Cardiac muscle cell (in vitro differentiated cells and primary cell): ENCODE measurements at places on chromosomes 12 and 14. TPM values are rescaled to one million over a fixed set of nuclear protein-coding genes. Genes with fewer than 3 reads are reported as not detected.

DNA sequence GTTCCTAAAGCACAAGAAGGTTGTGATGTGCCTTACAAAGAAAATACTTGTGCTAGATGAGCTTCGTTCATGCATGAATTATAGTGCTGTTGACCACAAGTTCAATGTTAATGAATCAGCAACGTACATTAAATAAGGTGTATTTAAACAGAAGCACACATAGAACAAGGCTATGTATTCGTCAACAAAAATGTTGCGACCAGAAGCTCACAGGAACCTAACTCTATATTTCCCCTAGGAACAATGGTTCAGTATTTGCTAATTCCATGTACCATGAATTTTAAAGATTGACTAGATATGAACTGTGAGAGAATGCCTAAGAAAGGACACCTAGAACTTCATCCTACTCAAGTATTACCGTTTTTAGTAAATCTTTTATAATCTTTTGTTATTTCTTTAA lies 149.6 kb downstream of the ITPR2 start:
- no peaks in the 10 kb centered on the region for H3K27me3 ChIP-seq
- no peaks in the 10 kb centered on the region for H3K36me3 ChIP-seq
- H3K4me3 ChIP-seq, result no peak overlapping the region
- H3K4me1 ChIP-seq, result peaks cover 4% of the 10 kb centered on the region
- no peak for DNase-seq

DNA sequence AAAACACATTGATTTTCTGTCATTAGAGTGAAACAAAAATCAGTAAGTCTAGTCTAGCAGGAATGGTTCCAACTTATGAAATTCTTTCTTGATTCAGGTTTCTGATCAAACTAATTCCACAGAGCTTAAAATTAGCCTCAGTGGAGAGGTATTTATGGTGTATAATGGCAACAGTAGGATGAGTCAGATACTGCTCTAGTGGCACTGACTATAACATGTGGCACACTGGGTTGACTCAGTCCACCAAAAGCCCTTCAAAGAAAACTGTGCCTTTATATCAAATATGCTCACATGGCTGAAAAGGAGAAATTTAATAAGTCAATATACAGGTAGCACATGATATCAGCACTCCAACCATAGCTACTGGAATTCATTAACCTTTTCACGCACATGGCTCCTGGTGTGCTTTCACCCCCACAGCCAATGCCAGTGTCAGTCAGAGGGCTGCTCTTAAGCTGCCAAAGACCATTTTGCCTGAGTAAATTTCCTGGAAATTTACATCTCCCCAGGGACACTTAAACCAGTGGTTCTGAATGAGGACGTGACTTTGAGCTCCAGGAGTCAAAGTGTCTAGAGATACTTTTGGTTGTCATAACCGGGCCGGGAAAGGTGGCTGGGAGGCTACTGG lies 21.7 kb upstream of the CATSPERB start:
- no peak for DNase-seq
- H3K27ac ChIP-seq, result no peak overlapping the region
- H3K4me1 ChIP-seq, result peaks cover 38% of the 10 kb centered on the region

GRCh38 chr14:91267965-91268437 lies 23.5 kb upstream of the GPR68 start:
- no peak overlapping the region for H3K4me3 ChIP-seq
- DNase-seq, result no peak
- H3K27ac ChIP-seq, result no peak overlapping the region
- H3K4me1 ChIP-seq, result no peaks in the 10 kb centered on the region

- no peak overlapping the region for H3K27ac ChIP-seq
- H3K4me1 ChIP-seq, result no peaks in the 10 kb centered on the region
- no peaks in the 10 kb centered on the region for H3K27me3 ChIP-seq
- H3K36me3 ChIP-seq, result no peaks in the 10 kb centered on the region
Observed at GRCh38 chr14:97390096-97390724, 593.0 kb downstream of the VRK1 start.

The PLCZ1 gene
- not detected in 2 replicates for total RNA-seq
